K562 (cell line): ENCODE measurements at places on chromosomes 3 and 15. TPM values are rescaled to one million over a fixed set of nuclear protein-coding genes. Genes with fewer than 3 reads are reported as not detected.
A peak's percentile ranks its signal among the peaks of the same experiment; 100 is the strongest.

HIGD2B gene
- 0.22 TPM in 1 of 2 replicates, not detected in the other for total RNA-seq

B3GNT5 gene
- total RNA-seq: 23.8 and 25.0 TPM in 2 replicates

ITIH3 gene
- total RNA-seq: 0.25 and 0.35 TPM in 2 replicates

REC114 gene
- total RNA-seq: 0.20 TPM in 1 of 2 replicates, not detected in the other

SMAD6 gene
- total RNA-seq: 14.2 and 15.5 TPM in 2 replicates

SMCO1 gene
- 0.20 TPM in 1 of 2 replicates, not detected in the other for total RNA-seq

DNAH12 gene
- total RNA-seq: not detected in 2 replicates

GRCh38 chr3:104396974-104397669 lies 969.6 kb upstream of the ALCAM start:
- DNase-seq: no peak
- no peak overlapping the region for H3K4me3 ChIP-seq
- H3K27ac ChIP-seq: no peak overlapping the region
- H3K36me3 ChIP-seq: no peaks in the 10 kb centered on the region
- no peaks in the 10 kb centered on the region for H3K4me1 ChIP-seq

GRCh38 chr3:24451461-24452099 lies 43.1 kb downstream of the THRB start:
- H3K4me1 ChIP-seq: no peaks in the 10 kb centered on the region
- H3K36me3 ChIP-seq: no peaks in the 10 kb centered on the region
- DNase-seq: no peak

DNA sequence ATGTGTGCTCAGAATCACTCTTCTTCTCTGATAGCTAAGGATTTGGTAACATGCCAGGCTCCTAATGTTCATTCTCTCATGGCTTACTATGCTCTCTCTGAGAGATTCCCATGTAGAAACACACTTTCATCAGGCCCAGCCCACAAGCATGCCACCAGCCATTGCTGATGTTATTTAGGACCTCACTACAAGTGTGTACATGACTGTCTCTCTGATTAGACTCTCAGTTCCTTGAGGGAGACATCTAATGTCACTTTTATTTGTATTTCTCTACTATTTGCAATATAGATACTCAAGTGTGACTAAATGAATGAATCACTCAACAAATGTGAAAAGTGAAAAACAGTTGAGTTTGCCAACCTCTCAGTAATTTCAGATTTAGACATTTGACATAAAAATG lies 84.3 kb upstream of the ARL6 start:
- no peaks in the 10 kb centered on the region for H3K4me1 ChIP-seq
- H3K36me3 ChIP-seq: no peaks in the 10 kb centered on the region
- no peak for DNase-seq
- H3K27me3 ChIP-seq: no peaks in the 10 kb centered on the region

- no peaks in the 10 kb centered on the region for H3K27me3 ChIP-seq
- H3K27ac ChIP-seq: peak overlapping the region; percentile 61
- H3K4me1 ChIP-seq: peaks cover 5% of the 10 kb centered on the region
- H3K36me3 ChIP-seq: peaks cover 10% of the 10 kb centered on the region; the same call in 1 of the 3 replicates
- no peak overlapping the region for H3K4me3 ChIP-seq
Observed at GRCh38 chr3:152258448-152259393, 10.0 kb upstream of the MBNL1 start.

- no peaks in the 10 kb centered on the region for H3K27me3 ChIP-seq
- no peak for DNase-seq
- H3K4me3 ChIP-seq: no peak overlapping the region
- no peaks in the 10 kb centered on the region for H3K36me3 ChIP-seq
Observed at GRCh38 chr15:62211348-62211747, 46.3 kb upstream of the C2CD4B start.

- no peak for DNase-seq
- no peak overlapping the region for H3K27ac ChIP-seq
- H3K27me3 ChIP-seq: no peaks in the 10 kb centered on the region
- H3K36me3 ChIP-seq: peaks cover 8% of the 10 kb centered on the region; the same call in 1 of the 3 replicates
Observed at GRCh38 chr3:128354788-128355542, 111.7 kb downstream of the DNAJB8 start.

DNA sequence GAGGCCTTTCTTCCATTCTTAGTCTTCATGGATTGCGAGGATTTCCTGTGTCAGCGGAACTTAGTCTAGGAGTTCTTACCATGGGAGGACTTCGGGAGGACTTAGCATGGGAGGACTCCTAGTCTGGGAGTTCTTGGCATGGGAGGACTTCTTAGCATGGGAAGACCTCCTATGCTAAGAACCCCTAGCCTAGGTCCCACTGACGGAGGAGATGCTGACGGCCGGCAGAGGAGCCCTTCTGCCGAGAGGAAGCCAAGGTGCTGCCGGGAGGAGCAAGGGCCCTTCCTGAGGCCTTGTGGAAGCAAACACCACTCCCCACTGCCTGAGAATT lies 35.6 kb upstream of the LDHAL6B start:
- H3K4me3 ChIP-seq: no peak overlapping the region
- H3K36me3 ChIP-seq: no peaks in the 10 kb centered on the region
- peaks cover 3% of the 10 kb centered on the region; the same call in 1 of the 2 replicates for H3K4me1 ChIP-seq

GRCh38 chr3:149375501-149376196 lies 1.8 kb downstream of the TM4SF1 start:
- H3K4me3 ChIP-seq: no peak overlapping the region
- DNase-seq: no peak
- no peak overlapping the region for H3K27ac ChIP-seq
- peaks cover 6% of the 10 kb centered on the region for H3K27me3 ChIP-seq

GRCh38 chr3:190322604-190323245 lies 479 bp upstream of the CLDN1 start:
- no peak overlapping the region for H3K4me3 ChIP-seq
- DNase-seq: no peak
- H3K27ac ChIP-seq: no peak overlapping the region
- no peaks in the 10 kb centered on the region for H3K27me3 ChIP-seq
- peaks cover 5% of the 10 kb centered on the region; the same call in 1 of the 2 replicates for H3K4me1 ChIP-seq
- H3K36me3 ChIP-seq: no peaks in the 10 kb centered on the region

DNA sequence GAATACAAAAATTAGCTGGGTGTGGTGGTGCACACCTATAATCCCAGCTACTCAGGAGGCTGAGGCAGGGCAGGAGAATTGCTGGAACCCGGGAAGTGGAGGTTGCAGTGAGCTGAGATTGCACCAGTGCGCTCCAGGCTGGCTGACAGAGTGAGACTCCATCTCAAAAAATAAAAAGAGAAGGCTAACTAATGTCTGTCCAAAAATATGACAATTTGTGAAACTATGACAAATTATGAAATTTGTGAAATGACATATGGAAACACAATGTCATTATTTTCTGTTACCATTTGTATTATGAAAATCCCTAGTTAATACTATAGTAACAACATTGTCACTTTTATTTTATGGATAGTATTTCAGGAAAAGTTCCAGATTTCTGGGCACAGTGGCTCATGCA lies 1306.3 kb upstream of the EPHA6 start:
- H3K27ac ChIP-seq: no peak overlapping the region
- H3K36me3 ChIP-seq: no peaks in the 10 kb centered on the region
- H3K27me3 ChIP-seq: no peaks in the 10 kb centered on the region
- H3K4me3 ChIP-seq: no peak overlapping the region
- no peaks in the 10 kb centered on the region for H3K4me1 ChIP-seq

- H3K4me3 ChIP-seq: no peak overlapping the region
- H3K4me1 ChIP-seq: peaks cover 19% of the 10 kb centered on the region; the same call in 2 of the 3 replicates
- no peak for DNase-seq
- no peaks in the 10 kb centered on the region for H3K27me3 ChIP-seq
- no peak overlapping the region for H3K27ac ChIP-seq
- H3K36me3 ChIP-seq: no peaks in the 10 kb centered on the region
Observed at GRCh38 chr3:194040516-194041273, 95.3 kb upstream of the HES1 start.

DNA sequence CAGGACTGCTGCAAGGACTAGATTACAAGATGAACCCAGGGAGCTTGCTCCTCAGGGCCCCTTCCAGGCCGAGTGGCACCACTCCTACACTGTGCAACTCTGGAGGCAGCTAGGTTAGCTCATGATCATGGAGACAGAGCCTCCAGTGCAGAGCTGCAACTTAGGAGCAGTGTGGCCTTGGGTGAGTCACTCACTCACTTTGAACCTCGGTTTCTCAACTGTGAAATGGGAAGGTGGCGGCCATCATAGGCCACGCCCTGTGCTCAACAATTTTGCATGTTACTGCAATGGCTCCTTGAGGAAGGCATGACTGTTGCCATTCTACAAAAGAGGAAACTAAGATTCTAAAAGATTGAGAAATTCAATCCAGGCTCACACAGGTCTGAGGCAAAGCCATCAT lies 11.2 kb upstream of the CXCR6 start:
- H3K36me3 ChIP-seq: peaks cover 97% of the 10 kb centered on the region
- no peaks in the 10 kb centered on the region for H3K27me3 ChIP-seq
- no peak for DNase-seq
- H3K4me3 ChIP-seq: no peak overlapping the region

DNA sequence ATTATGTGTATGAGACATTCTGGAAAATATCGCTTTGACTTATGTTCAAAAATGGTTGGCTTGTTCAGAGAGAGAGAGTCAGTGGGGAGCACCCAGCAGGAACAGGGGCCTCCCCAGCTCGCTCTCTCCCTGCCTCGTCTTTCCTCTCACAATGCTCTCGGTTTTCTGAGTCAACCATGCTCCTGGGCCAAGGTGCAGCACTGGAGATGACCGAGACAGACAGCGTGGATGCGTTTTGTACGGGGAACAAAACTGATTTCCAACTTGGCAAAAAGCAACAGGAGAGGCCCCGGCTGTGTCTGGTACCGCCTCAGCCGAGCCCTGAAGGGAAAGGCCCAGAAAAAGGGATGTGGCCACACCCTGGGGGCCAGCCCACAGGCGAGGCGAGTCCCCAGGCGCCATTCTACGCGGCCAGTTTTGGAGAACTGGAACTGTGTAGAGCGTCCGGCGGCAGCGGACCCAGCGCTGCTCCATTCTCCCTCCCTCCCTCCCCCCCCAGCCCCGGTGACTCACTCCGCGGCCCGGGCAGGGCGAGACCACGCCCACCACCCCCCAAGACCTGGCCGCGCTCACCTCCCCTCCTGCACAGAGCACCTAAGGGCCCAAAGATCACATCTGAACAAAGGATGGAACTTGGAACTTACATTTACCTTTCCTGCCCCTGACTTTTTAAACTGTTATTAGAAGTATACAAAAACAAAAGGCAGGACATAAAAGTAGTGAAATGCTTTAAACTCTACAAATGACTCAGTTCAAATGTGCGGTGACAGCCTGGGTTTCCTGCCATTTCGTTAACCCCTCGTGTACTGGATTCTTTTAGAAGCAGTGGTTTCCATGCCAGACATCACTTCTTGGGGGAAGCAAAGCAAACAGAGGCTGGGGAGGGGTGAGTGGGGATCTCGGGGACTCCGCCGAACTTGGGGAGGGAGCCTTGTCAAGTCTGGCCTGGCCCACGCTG lies 12.7 kb downstream of the ATP10A start:
- peak; percentile 76 for DNase-seq
- H3K27ac ChIP-seq: no peak overlapping the region

DNA sequence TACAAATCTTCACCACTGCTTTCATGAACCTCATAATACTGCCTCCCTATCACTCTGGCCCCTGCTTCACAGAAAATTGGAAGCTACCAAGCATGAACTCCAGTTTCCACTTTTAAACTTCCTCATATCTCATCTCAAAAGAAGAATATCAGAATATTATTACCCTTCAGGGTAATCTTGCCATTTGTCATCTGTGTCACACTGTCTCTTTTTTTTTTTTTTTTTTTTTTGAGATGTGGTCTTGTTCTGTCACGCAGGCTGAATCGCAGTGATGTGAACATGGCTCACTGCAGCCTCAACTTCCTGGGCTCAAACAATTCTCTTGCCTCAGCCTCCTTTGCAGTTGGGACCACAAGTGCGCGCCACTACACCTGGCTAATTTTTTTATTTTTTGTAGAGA lies 80.4 kb upstream of the TCF12 start:
- H3K27ac ChIP-seq: no peak overlapping the region
- peaks cover 4% of the 10 kb centered on the region; the same call in 1 of the 3 replicates for H3K4me1 ChIP-seq
- no peaks in the 10 kb centered on the region for H3K36me3 ChIP-seq
- no peak for DNase-seq
- H3K4me3 ChIP-seq: no peak overlapping the region

GRCh38 chr3:67765575-67765974 lies 111.2 kb upstream of the SUCLG2 start:
- no peaks in the 10 kb centered on the region for H3K4me1 ChIP-seq
- no peak overlapping the region for H3K27ac ChIP-seq
- H3K27me3 ChIP-seq: no peaks in the 10 kb centered on the region
- DNase-seq: no peak
- H3K4me3 ChIP-seq: no peak overlapping the region

DNA sequence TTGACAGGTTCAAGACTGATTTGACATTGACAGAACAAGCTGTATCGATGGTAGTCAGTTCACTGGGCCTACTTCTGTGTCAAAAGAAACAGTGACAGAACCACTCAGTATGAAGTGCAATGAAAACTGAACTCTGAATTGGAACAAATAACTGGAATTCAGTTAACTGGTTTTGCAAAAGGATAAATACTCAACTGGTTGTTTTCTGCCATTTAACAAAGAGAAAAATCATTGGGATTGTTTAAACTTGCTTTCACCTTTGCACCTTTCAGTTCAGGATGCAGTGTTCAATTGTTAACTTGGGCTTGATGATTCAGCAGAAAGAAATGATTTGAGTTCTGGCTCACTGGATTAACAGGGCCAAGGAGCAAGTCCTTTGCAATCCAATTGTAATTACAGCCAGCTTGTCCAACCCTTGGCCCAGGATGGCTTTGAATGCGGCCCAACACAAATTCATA lies 4.9 kb downstream of the BTD start:
- H3K4me1 ChIP-seq: no peaks in the 10 kb centered on the region
- H3K4me3 ChIP-seq: no peak overlapping the region
- no peaks in the 10 kb centered on the region for H3K27me3 ChIP-seq
- H3K27ac ChIP-seq: no peak overlapping the region
- no peaks in the 10 kb centered on the region for H3K36me3 ChIP-seq

DNA sequence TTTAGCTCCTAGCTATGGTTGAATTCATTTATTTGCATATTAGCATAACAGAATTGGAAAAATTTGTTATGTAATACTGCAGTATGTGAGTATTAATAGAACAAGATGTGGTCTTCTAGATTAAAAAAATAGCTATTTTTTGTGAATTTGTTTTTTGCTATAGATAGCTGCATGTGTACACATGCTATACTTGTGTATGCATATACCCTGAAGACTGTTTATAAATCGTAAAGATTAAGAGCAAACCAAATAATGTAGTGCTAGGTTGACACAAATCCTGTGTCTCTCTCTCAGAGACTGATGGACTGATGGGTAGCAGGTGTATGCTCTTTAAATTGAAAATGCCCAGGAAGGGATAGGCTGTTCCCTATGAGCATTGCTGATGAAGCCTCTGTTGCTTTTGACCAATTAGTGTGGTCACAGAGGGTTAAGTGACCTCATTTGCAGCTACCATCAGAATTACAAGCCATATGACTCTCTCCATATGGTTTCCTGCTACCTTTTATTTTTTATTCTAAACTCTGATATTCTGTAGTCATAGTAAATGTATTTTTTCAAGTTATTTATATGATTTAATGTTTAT lies 9.0 kb downstream of the PLCL2 start:
- no peak for DNase-seq
- no peak overlapping the region for H3K27ac ChIP-seq
- H3K27me3 ChIP-seq: no peaks in the 10 kb centered on the region
- no peaks in the 10 kb centered on the region for H3K4me1 ChIP-seq
- H3K4me3 ChIP-seq: no peak overlapping the region
- H3K36me3 ChIP-seq: no peaks in the 10 kb centered on the region

GRCh38 chr15:75202251-75203016 lies 752 bp downstream of the C15orf39 start:
- no peaks in the 10 kb centered on the region; the same call in 2 of the 3 replicates for H3K27me3 ChIP-seq
- H3K4me3 ChIP-seq: peak overlapping the region; percentile 89
- H3K27ac ChIP-seq: peak overlapping the region; percentile 84
- peak; percentile 67 for DNase-seq
- peaks cover 24% of the 10 kb centered on the region; the same call in 2 of the 3 replicates for H3K36me3 ChIP-seq
- H3K4me1 ChIP-seq: peaks cover 50% of the 10 kb centered on the region

- no peaks in the 10 kb centered on the region for H3K27me3 ChIP-seq
- no peak overlapping the region for H3K27ac ChIP-seq
- peaks cover 10% of the 10 kb centered on the region; the same call in 1 of the 3 replicates for H3K36me3 ChIP-seq
- peaks cover 19% of the 10 kb centered on the region for H3K4me1 ChIP-seq
- H3K4me3 ChIP-seq: no peak overlapping the region
- no peak for DNase-seq
Observed at GRCh38 chr15:63231706-63232105, 42.3 kb downstream of the RAB8B start.
